OCI-M1 (cell line): ENCODE measurements at places on chromosomes 3 and 15.

DNA sequence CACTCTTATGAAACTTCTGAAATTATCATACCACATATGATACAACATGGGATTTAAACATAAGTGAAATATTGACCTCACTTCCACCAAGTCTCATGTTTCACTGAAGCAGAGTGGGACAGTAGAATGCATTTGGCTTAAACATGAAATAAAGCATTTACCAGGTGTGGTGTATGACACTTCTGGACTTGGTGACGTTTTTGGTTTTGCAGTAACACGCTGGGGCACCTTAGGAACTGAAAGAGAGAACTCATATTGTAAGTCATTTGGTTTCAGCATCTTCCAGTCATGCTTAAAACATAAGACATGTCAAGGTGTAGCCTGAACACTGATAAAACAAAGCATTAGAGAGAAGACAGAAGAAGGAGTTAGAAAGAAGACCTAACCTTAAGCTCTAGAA, 95.3 kb downstream of the TFG start:
- DNase-seq, result no peak

- no peak for DNase-seq
Observed at GRCh38 chr15:66761726-66762595, 59.9 kb downstream of the SMAD6 start.

- DNase-seq, result no peak
Observed at GRCh38 chr3:42778644-42779043, 5.6 kb upstream of the CCDC13 start.

- DNase-seq, result peak; percentile 91
Observed at GRCh38 chr15:84588053-84588874, 12.5 kb upstream of the ZSCAN2 start.

DNA sequence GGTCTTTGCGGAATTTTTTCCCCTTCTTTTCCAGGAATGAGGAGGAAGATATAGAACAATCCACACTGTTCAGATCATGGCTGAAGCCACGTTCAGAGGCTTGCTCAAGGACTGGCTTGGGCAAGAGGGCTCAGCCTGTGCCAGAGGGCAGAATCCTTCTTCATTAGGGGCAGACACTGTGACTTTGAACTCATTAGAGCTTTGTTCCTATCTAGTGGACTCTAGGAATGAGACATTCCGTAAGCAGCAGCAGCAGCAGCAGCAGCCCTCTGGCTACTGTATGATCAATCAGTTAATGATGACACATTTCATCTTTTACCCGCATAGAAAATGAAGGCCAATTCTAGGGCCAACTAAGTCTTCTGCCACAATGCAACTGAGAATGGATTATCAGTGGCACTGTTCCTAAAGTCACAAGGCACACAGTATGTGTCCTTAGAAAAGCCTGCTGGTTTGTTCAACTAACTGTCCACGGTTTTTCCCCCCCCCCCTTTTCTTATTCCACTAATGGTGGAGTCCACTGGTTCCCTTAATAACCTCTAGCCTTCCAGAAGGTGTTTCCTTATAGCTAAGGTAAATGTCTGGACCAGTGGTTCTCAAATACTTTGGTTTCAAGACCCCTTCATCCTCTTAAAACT, 1.7 kb upstream of the RAB8B start:
- no peak for DNase-seq

- DNase-seq, result no peak
Observed at GRCh38 chr3:150736316-150736719, 26.7 kb downstream of the SIAH2 start.

- DNase-seq, result no peak
Observed at GRCh38 chr3:125219261-125219701, 6.7 kb upstream of the SLC12A8 start.

DNA sequence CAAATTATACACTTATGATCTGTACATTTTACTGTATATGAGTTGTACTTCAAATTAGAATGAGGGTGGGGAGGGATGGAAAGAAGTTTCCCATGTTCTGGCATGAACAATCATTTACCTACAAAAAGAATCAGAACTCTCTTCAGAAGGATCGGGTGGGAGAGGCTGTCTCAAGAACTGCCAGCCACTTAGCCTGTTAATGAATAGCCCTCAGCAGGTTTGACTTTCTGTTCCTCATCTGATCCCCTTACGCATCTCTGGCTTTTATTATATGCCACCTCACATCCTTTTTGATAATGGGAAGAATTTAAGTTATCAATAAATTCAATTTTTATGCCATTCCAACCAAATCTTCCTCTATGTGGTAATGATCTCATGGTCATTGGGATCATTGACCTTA, 168.3 kb upstream of the TGFBR2 start:
- DNase-seq, result no peak

DNA sequence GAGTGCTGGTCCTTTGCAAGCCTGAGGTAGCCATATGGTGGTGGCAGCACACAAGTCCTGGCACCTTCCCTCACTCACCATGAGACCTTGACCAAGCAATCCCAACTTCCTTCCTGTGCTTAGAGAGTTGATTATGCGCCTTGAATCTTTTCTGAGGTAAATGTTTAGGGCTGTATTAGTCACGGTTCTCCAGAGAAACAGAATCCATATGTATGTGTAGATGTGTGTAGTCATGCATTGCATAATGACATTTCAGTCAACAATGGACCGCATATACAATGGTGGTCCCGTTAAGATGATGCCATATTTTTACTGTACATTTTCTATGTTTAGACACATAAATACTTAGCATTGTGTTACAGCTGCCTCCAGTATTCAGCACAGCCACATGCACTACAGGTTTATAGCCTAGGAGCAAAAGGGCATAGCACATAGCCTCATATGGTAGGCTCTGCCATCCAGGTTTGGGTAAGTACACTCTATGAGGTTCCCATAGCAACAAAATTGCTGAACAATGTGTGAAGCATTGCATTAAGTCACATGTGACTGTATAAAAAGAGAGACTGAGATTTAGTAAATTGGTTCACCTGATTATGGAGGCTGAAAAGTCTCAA, 20.2 kb upstream of the NUP210 start:
- no peak for DNase-seq

DNA sequence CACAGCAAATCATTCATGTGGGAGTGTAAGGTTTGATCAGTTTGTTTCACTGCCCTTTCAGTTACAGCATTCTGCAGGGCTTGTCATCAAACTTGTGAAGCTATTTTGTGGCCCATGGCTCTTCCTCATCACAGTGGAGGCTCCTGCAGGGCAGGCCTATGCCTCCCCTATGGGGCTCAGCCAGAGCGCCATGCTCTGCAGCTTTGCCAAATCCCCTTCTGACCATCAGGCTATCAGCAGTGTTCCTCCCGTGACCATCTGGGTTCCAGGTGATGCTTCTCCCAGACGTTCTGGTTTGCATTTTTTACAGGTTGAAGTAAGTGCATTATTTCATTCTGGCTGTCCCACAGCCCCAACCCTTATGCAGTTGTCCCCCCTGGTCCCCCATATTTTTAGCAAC, 28.1 kb upstream of the REC114 start:
- no peak for DNase-seq

DNA sequence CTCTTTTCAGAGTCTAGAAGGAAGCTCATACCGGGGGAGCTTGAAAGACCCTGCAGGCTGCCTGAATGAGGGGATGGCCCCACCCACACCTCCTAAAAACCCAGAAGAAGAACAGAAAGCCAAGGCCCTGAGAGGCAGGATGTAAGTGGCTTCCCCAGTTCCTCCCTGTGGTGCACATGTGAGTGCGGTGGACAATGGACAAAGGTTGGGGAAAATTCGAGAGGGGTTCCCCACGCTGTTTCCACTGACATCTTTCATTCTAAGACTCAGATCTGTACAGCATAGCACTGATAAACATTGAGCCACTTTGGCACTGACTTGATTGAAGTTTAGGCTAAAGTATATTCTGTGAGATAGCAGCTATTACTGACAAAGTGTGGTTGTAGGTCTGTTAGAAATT, 79.5 kb upstream of the UMPS start:
- DNase-seq, result peak; percentile 37

- DNase-seq, result no peak
Observed at GRCh38 chr15:45274636-45275380, 22.8 kb downstream of the SLC28A2 start.

DNA sequence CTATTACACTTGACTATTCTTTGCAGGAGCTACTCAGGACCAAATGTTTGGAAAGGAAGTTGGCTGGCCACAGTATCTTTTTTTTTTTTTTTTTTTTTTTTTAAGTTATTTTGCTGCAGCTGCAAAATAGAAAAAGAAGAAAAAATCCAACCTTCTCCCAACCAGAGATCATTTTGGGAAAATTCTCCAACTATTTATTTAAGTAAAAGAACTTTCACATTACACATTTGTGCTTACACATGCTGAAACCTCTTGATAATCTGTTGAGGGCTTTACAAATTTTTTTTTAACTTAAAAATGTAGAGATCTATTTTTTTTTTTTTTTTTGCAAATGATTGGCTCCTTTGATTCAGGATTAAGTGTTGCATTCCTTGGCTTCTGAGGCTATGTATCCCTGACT, 148.0 kb downstream of the POLR2M start:
- DNase-seq, result no peak

- no peak for DNase-seq
Observed at GRCh38 chr3:48412375-48413001, 17.4 kb downstream of the PLXNB1 start.

- DNase-seq, result peak; percentile 37
Observed at GRCh38 chr3:189144645-189145044, 27.1 kb upstream of the TPRG1 start.

GRCh38 chr15:68776477-68777270, 44.0 kb downstream of the ANP32A start:
- DNase-seq, result no peak

- DNase-seq, result no peak
Observed at GRCh38 chr3:192608726-192609600, 118.4 kb downstream of the FGF12 start.

DNA sequence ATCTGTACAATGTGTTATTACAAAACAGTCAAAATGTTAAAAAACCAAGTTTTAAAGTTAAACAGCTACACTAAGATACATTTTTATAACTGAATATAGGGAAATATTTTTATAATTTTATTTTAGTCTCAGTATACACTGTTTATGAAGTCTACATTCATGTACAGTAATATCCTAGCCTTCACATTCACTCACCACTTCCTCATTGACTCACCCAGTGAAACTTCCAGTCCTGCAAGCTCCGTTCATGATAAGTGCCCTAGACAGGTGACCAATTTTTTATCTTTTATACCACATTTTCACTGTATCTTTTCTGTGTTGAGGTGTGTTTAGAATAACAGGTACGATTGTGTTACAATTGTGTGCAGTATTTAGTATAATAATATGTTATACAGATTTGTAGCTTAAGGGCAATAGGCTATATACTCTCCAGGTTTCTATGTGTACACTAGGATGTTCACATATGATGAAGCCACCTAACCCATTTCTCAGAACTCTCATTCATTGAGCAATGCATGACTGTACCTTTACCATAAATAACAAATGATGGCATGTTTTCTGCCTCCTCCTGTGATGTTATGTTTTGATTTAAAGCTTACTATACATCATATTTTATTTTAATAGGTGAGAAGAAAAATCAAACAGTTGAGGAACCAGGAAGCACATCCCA, 388.4 kb upstream of the NDN start:
- peak; percentile 25 for DNase-seq

DNA sequence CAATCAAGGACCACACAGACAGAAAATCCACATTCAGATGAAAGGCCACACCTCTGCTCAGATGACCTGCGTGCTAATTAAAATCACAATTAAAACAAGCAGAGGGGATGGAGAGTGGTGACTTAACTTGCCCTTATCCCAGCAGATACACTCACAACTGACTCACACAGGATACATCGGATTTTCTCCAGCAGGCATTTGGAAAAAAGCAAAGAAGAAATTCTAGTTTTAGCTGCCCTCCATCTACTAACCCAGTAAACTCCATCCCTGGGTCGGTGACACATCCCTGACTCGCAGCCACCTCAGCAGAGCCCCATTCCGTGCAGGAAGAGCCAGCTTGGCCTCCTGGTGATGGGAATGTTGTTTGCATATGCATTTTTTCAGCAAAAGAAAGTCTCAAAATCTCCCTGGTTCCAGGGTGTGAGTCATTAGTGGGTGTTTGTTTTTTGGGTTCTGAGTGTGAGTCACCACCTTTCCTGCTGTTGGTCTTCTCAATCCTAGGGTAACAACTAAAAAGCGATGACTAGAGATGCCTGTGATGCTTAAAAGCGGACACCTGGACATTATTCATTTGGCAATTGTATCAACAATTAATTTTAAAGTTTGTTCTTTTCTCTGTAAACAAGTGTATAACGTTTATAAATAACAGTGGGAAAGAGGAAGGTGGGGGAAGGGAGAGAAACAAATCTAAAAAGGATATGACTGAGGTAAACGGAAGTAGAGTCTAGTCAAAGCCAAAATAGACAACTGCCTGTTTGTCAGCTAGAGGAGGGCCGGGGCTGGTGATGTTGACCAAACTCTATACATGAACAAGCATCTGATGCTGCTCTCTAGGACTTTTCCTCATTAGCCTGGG, 49.8 kb upstream of the SLC4A7 start:
- DNase-seq, result no peak

- no peak for DNase-seq
Observed at GRCh38 chr3:181896605-181897004, 184.9 kb downstream of the SOX2 start.
